ENCODE measurements at places on chromosomes 13 and 19. TPM values are rescaled to one million over a fixed set of nuclear protein-coding genes. Genes with fewer than 3 reads are reported as not detected.
A peak's percentile ranks its signal among the peaks of the same experiment; 100 is the strongest.

DNA sequence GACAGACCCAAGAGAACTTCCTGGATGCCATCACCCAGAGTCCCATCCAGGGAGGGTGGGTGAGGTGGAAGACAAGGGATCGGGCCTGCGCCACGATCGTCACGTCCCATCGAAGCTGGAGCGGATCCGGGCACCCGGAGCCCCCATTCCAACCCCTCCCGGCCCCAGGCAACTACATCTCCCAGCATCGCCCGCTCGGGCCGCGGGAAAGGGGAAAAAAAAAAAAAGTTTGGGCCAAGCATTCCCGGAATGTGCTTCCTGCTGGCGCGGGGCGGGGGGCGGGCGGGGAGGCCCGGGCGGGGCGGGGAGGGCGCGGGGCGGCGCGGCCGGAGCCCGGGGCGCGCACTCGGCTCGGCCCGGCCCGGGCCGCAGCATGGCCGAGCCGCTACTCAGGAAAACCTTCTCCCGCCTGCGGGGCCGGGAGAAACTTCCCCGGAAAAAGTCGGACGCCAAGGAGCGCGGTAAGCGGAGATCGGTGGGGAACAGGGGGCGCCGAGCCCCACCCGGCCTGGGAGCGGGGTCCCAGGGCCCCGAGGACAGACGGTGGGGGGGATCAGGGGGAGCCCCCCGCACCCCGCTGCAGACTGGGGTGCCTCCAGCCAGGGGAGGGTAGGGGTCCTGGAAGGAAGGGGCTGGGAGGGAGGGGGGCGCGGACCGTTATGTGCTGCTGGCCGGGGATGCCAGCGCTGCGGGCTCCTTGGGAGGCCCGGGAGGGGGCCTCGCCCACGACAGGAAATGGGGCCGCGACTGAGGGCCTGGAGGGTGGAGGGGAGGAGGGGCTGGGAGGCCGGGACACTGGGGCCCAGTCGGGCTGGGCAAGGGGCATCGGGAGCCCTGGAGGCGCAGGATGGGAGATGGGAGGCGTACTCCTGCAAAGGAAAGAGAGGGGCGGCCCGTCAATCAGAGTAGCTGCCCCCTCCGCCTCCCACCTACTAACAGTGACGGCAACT, at the start of gene SYDE1:
Gene SYDE1 (plus strand): TSS at position 341 of the 950 bp plus-strand sequence. CDS start 33 bp downstream, at position 374.
- no peak for DNase-seq

GRCh38 chr13:98216135-98216565, 39.1 kb upstream of the RNF113B start:
- DNase-seq: no peak

Gene PABPC3
- 0.21 TPM for polyA plus RNA-seq

DNA sequence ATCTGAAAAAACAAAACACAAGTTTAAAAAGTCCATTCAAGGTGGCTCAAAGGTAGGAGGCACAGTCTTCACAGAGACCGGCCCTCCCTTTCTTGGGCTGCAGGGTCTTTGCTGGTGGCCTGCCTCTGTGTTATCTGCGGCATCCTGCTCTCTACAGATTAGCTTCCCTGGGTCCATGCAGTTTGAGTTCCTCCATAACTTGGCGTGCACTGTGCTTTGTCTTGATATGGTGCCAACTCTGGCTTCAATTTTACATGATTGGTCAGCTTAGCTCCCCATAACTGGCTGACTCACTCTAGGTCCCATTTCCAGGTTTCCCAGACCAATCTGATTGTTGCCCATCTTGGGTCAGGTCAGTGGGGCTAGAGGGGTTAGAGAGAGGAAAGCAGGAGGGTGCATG, 41.8 kb downstream of the TPT1 start:
- DNase-seq: no peak

DNA sequence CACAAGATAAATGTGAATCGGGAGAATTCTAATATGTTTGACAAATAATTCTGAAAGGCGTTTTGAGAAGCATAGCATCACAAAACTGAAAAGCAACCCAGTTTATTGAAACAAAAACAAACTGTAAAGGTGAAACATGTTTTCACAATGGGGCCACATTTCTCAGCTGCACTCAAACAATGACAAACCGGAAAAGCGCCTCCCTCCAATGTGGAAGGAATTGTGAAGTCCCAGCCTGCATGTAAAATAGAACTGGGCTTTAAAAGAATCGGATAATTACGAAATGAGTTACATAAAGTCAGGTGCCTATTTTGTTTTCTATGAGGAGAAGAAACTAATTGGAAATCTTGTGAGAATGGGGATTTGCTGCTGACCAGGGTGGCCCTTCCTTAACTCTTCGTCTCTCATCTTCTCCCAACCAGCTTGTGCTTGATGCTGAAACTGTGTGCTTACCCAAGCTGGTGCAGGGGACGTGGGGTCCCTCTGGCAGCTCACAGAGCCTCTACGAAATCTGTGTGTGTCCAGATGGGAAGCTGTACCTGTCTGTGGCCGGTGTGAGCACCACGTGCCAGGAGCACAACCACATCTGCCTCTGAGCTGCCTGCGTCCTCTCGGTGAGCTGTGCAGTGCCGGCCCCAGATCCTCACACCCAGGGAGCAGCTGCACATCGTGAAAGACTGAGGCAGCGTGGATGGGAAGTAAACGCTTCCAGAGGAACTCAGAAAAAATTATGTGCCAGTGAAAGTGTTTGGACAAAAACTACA, 109.4 kb downstream of the SACS start:
- DNase-seq: no peak

Gene LAIR1
- 98.1 TPM for polyA plus RNA-seq

DNA sequence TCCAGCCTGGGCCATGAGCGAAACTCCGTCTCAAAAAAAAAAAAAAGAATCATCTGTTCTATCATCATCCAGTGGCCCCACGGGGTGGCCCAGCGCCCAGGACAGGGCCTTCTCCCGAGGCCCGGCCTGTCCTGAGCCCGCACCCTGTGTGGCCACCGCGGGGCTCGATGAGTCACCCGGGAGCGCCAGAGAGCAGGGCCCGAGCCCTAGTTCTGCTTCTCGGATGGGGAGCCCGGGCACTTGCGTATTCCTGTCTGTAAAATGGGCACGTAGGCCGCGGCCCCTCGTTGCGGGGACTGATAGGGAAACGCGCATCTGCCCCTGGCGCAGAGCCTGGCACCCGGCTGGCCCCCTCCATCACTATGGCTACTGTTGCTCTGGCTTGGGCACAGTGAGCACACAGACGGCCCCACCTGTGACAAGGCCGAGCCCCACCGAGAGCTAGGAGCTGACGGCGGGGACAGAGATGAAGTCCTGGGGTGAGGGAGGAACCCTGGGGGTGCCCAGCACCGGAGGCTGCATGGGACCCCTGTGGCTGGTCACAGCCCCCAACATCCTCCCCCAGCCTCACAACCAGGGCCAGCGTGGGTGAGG, 21.3 kb upstream of the UQCR11 start:
- no peak for DNase-seq

Gene ANO8
- polyA plus RNA-seq: 0.30 TPM

Gene TEX29
- polyA plus RNA-seq: not detected

DNA sequence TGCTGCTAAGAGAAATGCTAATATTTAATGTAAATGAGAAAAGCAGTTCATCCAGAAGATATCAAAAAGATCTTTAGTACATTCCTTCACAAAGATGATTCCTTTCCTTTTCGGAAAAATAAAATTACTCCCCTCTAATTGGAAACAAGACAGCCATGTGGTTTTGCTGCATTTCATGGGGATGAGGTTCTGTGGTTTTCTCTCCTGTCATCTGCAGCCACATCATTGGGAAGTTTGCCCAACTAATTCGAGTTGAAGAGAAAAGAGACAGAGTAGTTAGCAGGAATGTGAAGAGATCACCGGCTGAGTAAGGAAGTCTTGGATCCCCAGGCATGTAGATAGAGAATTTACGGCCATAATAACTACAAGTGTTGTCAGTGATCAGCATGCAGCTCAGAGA, 122.1 kb downstream of the CYSLTR2 start:
- no peak for DNase-seq

GRCh38 chr13:112510002-112510780, 77.8 kb downstream of the TUBGCP3 start:
- DNase-seq: no peak

GRCh38 chr13:98399756-98400155, 177.2 kb downstream of the STK24 start:
- DNase-seq: no peak

DNA sequence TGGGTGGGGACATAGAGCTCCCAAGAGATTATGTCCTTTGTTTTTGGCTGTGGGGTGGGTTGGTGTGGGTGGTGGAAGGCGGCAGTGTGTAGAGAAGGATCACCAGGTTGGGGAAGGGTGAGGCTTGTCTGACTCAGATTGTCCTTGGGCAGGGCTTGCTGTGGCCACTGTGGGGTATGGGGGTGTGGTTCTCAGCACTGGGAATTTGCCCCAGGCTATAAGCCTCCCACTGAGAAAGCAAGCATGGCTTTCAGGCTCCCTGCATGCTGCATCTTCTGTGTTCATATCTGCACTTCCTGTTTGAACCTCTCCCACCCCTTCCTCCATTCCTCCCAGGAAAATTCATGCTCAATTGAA, 34.9 kb downstream of the DNAJC15 start:
- DNase-seq: no peak

- DNase-seq: no peak
These were observed 54.3 kb upstream of the ZNF254 start for GRCh38 chr19:24032651-24033050.

DNA sequence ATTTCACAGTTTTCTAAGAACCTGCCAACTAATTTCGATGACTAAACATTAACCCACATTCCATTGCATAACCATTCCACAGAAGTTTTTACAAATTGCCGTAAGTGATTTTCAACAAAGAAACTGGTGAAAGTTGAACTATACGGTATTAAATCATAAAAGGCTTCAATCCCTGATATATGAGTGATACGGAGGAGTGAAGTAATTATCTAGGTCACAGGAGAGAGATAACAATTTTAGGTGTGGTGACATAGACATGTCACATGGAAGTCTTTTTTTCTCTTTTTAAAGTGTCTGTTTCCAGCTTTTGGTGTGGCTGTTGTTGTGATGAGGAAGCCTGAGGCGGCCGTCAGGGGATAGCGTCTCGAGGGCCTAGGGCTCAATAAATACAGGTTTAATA, 29.4 kb downstream of the TBC1D4 start:
- no peak for DNase-seq

Gene RNF113B
- not detected for polyA plus RNA-seq

- peak; percentile 26 for DNase-seq
These were observed 14.2 kb downstream of the FBXO46 start for GRCh38 chr19:45716359-45717130.

DNA sequence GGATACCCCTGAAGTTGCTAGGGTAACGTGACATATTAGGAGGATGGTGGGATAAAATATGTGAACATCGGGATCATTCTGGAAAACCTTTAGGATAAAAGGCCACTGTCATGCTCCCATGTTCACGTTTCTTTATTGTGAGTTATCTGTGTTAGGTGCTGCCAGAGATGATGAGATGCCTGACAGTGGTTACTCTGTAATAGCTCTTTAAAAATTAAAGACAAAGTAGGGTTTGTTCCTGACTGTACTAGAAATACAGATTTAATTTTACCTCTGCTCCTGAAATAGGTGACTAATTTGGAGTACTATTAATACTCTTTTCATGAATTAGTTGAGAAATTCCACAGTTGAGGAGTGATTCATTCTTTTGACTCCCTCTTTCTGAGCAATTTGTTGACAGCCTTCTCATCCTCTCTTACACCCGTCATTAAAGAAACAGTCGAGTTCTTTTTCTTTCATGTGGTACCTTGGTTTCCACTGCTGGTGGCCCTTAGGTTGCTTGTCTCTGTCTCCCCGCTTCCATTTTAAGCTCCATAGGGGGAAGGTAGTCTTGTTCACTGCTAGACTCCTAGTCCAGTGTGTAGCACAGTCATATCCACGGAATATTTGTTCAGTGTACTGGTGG, 28.4 kb downstream of the SAE1 start:
- DNase-seq: peak; percentile 77

GRCh38 chr13:21310220-21310619, 133.8 kb downstream of the MRPL57 start:
- DNase-seq: no peak

Gene SYT3
- polyA plus RNA-seq: 0.16 TPM

Gene EFNB2
- polyA plus RNA-seq: not detected

DNA sequence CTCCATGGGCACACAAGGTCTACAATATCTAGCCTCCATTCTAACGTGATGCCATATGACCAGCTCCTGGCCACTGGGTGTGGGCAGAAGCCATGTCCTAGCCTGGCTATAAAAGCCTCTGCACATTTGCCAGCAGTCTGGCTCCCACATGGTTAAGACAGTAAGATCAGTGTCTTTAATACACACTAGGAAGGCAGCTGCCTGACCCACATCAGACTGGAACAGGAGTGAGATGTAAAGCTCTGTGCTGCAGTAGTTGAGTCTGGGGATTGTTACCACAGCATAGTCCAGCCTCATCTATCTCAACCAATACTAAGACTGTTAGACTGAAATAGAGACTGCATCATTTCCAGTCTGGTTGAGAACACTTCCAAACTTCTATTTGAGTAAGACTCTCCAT, 533.1 kb downstream of the IRS2 start:
- no peak for DNase-seq

DNA sequence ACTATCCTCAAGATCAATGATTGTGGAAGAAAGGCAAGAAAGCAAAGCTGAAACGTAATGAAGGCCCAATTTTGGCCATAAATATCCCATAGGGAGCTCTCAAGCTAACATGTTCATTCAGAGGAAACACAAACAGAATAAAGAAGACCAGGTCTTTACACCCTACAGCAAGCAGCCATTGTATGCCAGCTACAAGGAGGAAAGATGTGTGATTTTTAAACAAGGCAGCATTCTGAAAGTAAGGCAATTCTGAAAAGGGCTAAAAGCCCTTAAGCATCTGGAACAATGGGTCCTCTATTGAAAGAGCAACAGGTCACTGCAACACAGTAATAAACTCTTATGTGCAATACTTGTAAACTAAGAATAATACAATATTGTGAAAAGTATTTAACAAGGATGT, 1002.4 kb downstream of the SLITRK1 start:
- no peak for DNase-seq

GRCh38 chr13:80448725-80449124, 107.8 kb upstream of the SPRY2 start:
- no peak for DNase-seq

DNA sequence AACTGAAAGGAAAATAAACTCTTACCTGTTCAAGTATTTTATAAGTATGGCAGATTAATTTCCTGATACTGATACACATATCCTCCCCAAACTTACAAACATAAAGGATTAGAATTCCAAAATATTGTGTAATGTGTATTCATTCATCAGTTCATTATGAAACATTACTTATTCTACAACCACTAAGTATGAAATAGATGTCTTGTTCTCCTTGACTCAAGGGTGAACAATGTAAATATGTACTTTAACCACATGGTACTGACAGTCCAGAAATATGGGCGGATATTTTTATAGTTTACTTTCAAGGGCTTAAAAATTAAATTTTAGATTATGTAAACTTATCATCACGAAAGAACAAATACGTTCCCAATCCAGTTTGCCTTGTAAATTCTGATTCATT, 334.0 kb downstream of the LIG4 start:
- no peak for DNase-seq
